ENCODE measurements at places on chromosomes 2 and 18. TPM values are rescaled to one million over a fixed set of nuclear protein-coding genes. Genes with fewer than 3 reads are reported as not detected.

- DNase-seq: no peak
Measured at GRCh38 chr2:148982282-148982681, 56.2 kb upstream of the LYPD6B start.

Gene C1D
- total RNA-seq: 28.5 TPM

Gene KCNG3
- total RNA-seq: 0.16 TPM

GRCh38 chr2:144529841-144530240 lies 9.9 kb upstream of the ZEB2 start:
- DNase-seq: no peak

Gene CXCR4
- 140 TPM for total RNA-seq

GRCh38 chr2:69118609-69119008 lies 105.6 kb downstream of the ANTXR1 start:
- no peak for DNase-seq

Gene TTN
- total RNA-seq: 3.3 TPM

DNA sequence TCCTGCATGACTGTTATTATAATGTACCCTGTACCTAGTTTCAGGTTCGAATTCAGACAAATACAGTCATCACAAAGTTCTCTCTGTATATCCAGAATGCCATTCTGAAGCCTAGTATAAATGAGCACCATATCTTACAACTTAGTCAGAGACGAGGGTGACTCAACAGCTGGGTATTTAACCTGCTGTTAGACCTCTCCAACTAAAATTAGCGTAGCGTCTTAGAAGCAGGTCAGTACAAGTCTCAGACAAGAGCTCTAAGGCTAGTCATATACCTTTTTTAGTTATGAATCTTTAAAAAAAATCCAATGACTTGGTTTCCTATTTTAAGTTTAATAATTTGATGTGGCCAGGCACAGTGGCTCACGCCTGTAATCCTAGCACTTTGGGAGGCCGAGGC lies 74.1 kb downstream of the CABYR start:
- DNase-seq: no peak

Gene DOK6
- total RNA-seq: not detected

- DNase-seq: no peak
Measured at GRCh38 chr2:199273042-199273511, 184.7 kb downstream of the SATB2 start.

- DNase-seq: no peak
Measured at GRCh38 chr18:2797951-2798350, 48.9 kb upstream of the EMILIN2 start.

DNA sequence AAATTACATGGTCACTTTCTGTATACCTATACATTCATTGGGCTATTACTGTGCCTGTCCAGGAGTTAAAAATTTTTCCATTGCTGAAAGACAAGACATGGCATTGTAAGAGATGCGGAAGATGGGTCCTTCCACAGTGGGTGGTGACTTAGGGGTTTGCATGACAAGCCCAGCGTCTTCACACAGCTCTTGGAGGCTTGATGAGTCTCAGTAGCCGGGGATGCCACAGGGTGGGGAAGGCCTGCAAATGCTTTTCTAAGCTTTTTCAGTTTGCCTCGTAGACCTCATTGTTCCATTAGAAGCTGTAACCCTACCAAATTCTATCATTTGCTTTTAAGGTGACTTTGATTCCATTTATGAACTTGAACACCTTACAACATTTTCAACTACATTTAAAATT lies 18.1 kb upstream of the MAPRE3 start:
- DNase-seq: no peak

GRCh38 chr2:10202131-10202665 lies 79.7 kb downstream of the RRM2 start:
- DNase-seq: no peak

Gene CHRND
- not detected for total RNA-seq

Gene FKBP1B
- total RNA-seq: 1.1 TPM

DNA sequence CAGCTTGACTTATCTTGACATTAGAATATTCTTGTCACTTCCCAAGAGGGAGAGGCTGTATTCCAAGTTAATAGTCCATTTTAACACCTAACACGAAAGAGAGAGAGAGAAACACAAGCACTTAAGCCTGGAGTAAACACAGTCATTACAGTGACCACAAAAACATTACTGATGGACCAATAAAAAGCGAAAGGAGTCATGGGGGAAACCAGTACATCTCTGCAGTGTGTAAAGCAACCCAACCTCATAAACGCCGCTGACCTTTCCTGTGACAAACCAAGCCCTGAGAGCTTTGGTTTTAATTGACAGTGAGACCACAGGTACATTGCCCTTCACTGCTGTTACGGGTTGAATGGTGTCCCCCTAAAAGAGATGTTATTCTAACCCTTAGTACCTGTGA lies 78.3 kb downstream of the SMAD4 start:
- no peak for DNase-seq

DNA sequence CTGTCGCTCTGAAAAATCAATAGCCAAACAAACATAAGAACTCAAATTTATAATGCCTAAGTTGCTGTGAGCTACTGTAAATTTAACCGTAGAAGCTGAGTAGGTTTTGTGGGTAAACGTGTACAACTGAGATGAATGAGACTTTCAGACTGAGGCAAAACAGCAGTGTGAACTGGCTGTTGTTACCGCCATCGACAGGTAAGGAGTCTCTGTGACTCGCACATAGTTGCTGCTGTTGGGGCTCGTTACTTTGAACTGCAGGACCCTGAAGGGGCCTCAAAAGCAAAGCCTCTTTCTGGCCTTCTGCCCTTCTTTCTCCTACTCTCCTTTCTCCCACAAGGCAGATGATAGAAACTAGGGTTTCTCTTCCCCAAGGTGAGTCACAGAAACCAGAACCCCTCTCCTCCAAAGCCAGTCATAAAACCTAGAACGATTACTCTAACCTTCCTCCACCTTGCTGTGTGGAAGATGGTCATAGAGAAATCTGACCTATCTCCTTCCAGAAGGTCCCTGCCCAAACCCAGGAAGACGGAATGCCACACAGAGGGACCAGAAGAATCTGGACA lies 101.2 kb downstream of the DLGAP1 start:
- no peak for DNase-seq

- no peak for DNase-seq
Measured at GRCh38 chr2:184596819-184597411, 1.4 kb upstream of the ZNF804A start.

DNA sequence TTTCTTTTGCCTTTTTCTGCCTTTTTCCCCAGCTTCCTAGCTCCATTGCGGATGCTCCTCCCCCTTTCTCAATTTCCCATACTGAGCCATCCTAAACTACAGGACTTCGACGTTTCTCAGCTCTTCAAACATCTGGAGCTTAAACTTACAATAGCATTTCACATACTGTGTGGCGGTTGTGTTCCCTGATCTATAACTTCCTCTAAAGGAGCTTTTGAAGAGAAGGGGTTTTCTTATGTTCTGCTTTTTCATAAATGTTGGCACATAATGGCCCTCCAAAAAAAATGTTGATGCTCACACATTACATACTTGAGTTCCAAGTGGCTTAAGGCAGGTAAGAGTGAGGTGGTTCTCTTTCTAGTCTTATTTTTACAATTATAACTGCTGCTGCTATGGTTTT lies 87.4 kb downstream of the RNF144A start:
- no peak for DNase-seq

DNA sequence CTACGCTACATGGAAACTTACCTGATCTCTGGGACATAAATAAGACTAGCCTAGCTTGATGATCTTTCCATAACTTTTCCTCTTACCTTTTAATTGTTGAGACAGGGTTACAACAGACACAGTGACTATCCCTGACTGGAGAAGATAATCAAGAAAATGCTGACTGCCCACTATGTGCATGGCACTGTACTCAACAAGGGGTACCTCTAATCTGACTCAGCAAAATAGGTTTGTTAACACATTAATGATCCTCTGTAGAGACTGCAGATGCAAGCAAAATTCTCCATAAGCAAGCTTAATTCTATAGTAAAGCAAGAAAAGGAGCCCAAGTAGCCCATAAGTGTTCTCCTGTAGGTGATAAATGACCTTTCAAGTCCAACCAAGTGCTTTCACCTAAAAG lies 25.5 kb downstream of the ACVR1C start:
- DNase-seq: no peak

- no peak for DNase-seq
Measured at GRCh38 chr2:216522892-216523502, 24.4 kb downstream of the RPL37A start.

Gene KANSL1L
- 4.9 TPM for total RNA-seq

GRCh38 chr18:24959051-24959476 lies 392.9 kb downstream of the ZNF521 start:
- DNase-seq: no peak

- DNase-seq: no peak
Measured at GRCh38 chr2:170047331-170048065, 130.4 kb upstream of the MYO3B start.

Gene UGT1A6
- not detected for total RNA-seq

Data from activated T-helper 2 cell treated with anti-CD3 and anti-CD28 coated beads, Interferon-gamma antibody, Interleukin-2, Interleukin-4, amounts not matched to agents 10 μg/mL and 5 μg/mL and 100 μg/mL, durations not matched to agents 14 hours and 24 hours and 36 hours (primary cell).